ENCODE measurements at places on chromosomes 3 and 15.

DNA sequence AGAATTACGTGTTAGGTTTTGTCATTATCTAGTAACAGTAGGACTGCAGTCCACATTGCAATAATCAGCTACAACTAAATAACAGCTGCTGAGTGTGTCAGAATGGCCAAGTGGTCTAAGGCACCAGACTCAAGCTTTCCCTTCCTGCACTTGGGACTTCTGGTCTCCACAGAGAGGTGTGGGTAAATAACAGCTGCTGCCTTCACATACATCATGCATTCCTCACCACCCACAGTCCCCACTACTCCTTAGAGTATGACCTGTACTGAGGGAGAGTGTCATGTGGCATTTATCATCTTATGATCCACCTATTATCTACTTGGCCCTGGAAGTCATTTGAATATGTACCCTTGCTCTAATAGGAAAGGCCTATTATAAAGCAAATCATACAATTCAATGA is 22.2 kb upstream of the ZMAT3 start:
- DNase-seq, result no peak

- no peak for DNase-seq
Measured at GRCh38 chr15:80210611-80211573, 41.1 kb downstream of the CTXND1 start.

DNA sequence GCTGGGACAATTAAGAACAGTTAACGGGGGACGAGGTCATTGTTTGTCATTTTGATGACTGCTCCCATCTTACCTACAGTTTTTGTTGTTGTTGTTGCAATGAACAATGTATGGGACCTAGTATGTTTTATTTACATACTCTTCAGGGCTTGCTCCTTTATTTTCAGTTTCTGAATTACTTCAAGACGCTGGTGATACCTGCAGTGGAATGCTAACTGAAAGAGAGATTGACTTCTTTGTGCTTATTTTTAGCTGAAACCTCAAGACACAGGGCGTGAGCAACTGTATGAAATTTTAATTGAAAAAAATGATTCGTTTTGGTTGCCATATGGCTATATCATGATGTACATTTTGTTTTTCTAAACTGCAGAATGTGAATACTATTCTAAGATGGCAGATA is 297.9 kb downstream of the EDEM1 start:
- DNase-seq, result no peak

GRCh38 chr3:53079147-53079546 is 33.3 kb upstream of the SFMBT1 start:
- no peak for DNase-seq

DNA sequence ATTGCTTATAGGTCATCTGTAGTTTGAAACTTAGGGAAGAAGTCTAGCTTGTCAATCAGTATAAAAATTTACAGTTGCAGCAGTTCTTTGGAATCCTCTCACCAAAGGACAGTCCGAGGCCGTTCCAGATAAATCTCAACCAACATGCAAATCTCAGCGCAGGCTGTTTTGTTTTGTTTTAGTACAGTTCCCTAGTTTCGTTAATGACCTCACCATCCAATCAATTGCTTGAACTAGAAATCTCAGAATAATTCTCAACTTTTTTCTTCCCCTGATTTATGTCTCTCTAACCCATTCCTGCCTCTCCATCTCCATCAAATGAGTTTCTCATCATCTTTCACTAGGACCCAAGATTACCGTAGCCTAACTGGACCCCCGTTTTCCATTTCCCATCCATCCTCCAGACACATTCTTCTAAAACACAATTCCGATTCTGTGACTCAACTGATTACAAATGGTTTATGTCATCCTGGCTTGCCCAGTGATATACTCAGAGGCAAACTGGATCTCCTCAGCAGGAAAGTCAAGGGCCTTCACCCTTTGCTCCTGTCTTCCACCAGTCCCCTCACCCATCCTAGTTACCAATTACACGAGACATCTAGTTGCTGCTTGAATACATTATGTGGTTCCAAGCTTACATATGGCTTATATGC is 1.3 kb downstream of the SMCO1 start:
- no peak for DNase-seq

- DNase-seq, result no peak
Measured at GRCh38 chr3:150972366-150973071, at the start of gene CLRN1. Gene CLRN1 (minus strand): TSS chr3:150972727. CDS start chr3:150972708, 19 bp downstream.

DNA sequence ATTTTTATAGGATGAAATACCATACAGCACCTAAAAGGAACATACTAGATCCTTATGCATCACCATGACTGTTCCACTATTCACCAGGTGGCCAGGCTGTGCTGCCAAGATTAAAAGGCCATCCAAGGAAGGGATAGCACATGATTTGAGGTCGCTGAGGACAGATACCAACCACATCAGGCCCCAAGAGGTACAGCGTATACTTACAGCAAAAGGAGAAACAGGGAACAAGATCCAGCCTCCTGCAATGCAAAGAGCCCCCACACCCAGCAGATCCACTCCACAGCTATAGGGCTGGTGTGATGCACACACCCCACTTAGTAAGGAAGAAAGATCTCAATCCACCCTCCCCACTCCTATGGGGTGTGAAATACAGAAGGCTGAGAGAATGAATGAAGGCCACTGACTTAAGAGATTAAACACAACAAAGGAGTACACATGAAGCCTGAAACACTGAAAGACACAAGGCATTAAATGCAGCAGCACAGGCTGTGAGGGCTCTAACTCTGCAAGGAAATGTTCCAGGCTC is 32.0 kb upstream of the ZNF445 start:
- DNase-seq, result no peak

GRCh38 chr15:35173444-35174118 is 88.5 kb upstream of the NANOGP8 start:
- DNase-seq, result no peak

DNA sequence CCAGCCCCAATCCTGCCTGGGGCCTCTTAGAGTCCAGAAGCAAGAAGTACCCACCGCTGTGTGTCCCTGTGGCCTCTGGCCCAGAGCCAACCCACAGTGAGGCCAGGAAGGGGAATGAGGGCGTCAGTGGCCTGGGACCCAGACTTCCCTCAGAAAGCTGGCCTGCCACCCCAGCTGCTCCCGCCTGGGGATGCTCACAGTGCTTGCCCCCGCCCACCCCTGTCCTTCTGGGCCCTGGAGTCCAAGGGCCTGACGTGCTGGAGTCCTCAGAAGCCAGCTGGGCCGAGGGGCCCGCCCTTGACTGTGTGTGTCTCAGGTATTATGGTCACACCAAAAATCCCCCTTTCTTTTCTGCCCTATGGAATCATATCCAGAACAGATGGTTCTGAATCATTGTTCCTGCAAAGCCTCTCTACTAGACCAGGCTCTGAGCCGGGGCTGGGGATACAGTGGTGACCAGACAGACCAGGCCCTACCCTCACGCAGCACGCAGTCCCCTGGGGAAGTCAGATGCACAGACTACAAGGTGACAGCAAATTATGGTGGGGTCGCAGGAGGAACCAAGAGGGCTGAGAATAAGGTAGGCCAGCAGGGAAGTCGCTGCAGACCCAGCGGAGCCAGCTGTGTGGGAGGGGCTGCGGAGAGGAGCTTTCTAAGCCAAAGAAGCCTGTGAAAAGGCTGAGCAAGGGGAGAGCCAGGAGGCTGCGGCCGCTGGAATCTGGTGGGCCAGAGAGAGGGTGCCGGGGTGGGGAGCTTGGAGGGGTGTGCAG is 99.1 kb downstream of the VGLL4 start:
- DNase-seq, result no peak
